ENCODE measurements at places on chromosomes 5 and 9.
A peak's percentile ranks its signal among the peaks of the same experiment; 100 is the strongest.

DNA sequence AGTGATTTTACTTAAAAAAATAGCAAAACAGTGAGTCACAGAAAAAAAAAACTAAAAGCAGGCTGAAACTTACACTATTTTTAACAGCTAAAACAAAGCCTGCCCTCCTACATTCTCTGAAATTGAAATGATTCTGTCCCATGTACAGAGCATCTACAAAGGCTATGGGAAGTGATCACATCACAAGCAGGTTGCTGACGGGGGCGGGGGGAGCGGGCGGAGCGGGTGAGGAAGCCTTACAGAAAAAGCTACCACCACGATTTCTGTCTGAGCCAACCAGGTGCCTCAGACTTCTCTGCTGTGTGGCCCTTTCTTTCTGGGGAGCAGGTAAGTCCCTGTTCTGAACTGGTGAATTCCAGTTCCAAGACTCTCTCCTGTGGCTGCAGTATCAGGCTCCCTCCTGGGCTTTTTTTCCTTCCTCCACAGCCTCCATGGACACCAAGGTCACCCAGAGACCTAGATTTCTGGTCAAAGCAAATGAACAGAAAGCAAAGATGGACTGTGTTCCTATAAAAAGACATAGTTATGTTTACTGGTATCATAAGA, 104.9 kb downstream of the ANKRD18B start:
- no peak for DNase-seq

DNA sequence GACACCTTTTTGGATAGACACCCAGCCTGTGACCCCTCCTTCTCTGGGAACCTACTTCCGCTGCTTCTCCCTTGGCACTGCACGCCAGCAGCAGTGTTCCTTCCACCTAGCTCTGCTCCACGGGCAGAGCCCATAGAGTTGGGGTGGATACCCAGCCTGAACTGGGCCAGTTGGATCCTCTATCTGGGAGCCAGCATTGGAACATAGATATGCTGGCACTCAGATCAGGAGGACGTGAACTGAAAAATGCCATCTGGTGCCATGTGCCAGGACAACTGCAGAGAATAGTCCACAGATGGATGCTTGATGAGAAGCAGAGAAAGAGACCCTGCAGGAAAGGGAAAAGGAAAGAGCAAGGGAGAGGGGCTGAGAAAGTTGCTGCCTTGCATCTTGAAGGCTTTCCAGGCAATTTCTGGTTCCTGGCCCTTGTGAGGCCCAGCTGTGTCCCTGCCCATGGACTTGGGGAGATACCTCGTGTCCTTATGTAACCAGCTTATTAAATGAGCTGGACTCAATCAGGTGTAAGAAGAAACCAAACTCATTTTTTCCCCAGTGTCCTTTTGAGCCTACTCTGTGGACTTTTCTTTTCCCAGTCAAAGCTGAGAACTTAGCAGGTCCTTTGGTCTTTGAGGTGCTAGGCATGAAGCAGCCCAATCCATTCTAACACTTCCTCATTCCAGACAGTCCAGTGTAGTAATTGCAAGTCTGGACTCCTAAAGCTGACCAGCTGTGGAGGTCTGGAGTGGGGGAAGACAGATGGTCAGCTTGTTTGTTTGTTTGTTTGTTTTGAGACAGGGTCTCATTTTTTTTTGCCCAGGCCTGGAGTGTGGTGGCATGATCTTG, 39.1 kb downstream of the ANGPTL2 start:
- DNase-seq = no peak

DNA sequence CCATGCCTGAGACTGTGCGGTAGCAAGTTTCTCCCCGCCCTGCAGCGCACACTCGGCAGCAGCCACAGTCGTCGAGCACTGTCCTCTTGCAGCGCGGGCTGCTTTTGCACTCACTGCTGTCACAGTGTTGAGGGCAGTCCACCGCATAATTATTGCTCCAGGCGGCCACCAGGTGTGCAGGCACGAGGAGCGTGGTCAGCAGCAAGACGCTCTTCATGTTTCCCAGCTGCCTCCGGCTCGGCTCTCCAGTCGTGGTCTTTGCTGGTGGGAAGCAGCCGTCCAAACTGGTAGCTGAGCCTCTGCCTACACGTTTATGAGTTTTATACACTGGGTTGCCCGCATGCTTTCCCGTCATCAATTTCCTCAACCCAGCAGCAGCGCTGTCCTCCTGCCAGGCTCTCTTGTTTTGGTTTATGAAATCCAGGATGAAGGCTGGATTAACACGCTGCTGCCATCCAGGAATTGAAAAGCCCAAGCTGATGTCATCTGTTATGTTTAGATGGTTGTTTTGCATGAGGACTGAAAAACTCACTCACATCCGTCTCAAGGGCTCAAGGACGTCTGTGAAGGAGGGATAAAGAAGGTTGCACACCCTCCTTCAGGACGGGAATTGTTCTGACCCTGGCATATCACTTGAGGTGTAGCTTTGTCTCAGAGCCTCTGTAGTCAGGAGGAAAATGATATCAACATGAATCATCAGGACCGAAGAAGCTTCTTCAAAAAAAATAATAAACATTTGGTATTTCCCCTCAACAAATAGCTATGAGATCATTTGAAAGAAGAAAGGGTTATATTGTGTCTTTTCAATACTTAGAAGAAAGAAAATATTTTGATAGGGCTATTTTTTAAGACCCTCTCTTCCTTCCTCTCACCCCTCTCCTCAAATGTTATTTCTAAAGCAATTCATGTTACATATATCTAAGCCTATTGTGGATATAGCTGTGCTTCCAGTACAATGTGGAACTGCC, at the start of gene ESM1:
Gene ESM1 (minus strand): TSS at position 293 of the 968 bp plus-strand sequence. CDS start 76 bp downstream, at position 217.
- DNase-seq = no peak

GRCh38 chr5:32098890-32099310, 75.2 kb downstream of the GOLPH3 start:
- no peak for DNase-seq

- DNase-seq = no peak
Measured at GRCh38 chr5:148760945-148761638, 65.3 kb upstream of the ADRB2 start.

- DNase-seq = no peak
Measured at GRCh38 chr9:72952914-72953313, at the start of gene ALDH1A1. Gene ALDH1A1, minus strand, starts transcription at chr9:72953053. Its CDS starts 53 bp downstream, at chr9:72953000.

DNA sequence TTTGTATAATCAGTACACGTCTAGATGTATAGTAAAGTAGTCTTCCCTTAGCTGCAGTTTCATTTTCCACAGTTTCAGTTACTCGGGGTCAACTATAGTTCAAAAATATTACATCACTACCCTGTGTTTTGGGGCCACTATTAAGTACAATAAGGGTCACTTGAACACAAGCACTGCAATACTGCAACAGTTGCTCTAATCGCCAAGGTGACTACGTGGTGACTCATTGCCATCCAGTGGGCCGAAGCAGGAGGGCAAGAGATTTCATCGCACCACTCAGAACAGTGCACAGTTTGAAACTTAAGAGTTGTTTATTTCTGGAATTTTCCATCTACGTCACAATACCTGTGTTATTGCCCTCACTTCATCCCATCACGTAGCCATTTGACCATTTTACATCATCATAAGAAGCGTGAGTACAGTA, at the start of gene ARL14EPL:
Gene ARL14EPL (plus strand): TSS at position 379 of the 424 bp plus-strand sequence. CDS start 18,994 bp downstream, outside the sequence.
- DNase-seq = no peak

GRCh38 chr5:111580956-111581355, 68.6 kb upstream of the STARD4 start:
- DNase-seq = no peak

GRCh38 chr5:53405396-53405795, 75.0 kb upstream of the FST start:
- DNase-seq = no peak

- DNase-seq = no peak
Measured at GRCh38 chr9:132743931-132744479, 73.7 kb downstream of the GTF3C4 start.

DNA sequence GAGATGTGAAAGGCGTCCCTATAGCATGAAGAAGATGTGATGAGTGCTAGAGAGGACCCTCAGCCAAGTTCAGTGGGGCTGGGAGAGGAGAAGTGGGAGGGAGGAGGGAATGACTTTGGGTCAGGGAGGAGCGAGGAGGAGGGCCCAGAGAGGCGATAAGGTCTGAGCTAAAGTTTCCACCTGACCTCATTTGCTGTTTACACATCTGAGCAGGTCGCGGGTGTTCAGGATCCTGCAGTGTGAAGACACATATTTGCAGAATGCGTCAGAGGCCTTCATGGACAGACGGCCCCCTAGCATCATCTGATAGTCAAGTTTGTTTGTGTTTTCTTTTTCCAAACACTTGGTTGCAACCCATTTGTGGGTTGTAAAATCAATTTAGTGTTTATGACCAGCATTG, 18.9 kb upstream of the IGFBPL1 start:
- no peak for DNase-seq

DNA sequence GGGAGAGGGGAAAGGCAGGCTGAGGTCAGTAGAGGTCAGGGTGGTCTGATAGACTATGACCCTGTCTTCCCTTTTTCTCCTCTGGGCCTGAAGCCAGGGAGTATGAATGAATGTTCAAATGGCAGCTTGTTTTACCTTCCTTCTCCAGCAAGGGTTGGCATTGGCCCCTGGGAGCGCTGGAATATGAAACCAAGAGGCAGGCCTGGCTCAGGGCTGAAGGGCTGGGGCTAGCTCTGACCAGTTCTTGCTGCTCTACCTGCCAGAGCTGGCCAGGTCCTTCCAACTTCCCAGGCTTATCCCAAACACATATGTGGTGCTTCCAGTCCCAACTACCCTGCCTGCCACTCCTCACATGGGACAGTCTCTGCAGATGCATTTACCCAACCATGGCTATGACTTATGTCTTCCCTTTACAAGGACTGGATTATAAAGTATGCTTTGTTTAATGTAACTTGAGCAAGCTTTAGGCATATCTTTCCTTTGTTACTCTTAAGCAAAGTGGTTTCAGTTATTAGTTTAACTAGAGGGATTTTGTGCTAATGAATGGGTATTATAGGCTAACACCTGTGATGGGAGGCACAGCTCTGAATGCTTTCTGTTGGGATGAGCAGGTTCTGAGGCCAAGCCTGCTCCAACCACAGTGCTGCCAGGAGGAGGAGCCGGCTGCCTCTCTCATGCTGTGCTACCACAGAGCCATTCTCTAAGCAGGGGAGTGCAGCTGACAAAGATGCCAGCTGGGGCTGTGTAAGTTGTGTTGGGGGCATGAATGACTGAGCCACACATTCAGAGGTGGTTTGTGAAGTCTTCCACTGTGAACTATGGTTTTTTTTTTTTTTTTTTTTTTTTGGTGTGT, 6.1 kb downstream of the CCNI2 start:
- no peak for DNase-seq

- no peak for DNase-seq
Measured at GRCh38 chr5:110409571-110409970, 316.9 kb downstream of the TMEM232 start.

GRCh38 chr5:58012102-58012501, 447.8 kb downstream of the PLK2 start:
- DNase-seq = no peak

- no peak for DNase-seq
Measured at GRCh38 chr9:126509718-126510117, 104.0 kb upstream of the LMX1B start.

DNA sequence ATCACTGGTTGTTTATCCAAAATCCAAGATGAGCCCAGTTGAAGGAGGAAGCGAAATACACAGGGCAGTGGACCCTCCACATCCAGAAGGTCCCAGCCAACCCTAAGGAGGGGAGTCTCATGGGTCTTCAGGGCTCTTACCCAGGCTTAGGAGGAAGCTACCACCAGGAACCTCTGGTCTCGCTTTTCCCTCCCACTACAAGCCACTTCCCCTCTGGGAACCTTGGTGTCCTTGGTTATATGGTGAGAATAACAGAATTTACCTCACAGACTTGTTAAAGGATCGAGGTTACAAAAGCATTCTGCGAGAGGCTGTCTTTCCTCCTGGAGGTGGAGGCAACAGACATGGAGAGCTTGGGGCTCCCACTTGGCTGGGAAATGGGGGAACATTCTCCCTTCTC, 3.4 kb downstream of the HIGD2A start:
- DNase-seq = no peak

- no peak for DNase-seq
Measured at GRCh38 chr9:29802454-29802853, 2229.2 kb upstream of the C9orf72 start.

- no peak for DNase-seq
Measured at GRCh38 chr9:116741086-116741740, 54.1 kb downstream of the TRIM32 start.

DNA sequence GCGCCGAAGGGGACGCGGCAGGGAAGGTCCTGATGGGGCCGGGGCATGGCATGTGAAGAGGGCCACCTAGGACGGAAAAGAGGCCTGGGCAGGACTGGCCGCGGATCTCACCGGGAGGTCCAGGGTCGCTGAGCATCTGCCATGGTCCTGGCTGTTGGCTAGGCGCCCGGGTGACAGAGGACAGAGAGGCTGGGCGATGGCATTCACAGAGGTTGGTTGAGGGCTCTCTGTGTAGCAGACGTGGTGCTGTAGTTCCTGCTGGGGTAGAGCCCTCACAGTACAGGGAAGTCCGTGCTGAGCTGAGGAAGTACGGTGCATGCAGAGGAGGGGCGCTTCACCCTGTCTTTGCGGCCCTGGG, 427 bp downstream of the PCYOX1L start:
- no peak for DNase-seq

GRCh38 chr5:65906256-65906655, 20.1 kb upstream of the ERBIN start:
- no peak for DNase-seq

DNA sequence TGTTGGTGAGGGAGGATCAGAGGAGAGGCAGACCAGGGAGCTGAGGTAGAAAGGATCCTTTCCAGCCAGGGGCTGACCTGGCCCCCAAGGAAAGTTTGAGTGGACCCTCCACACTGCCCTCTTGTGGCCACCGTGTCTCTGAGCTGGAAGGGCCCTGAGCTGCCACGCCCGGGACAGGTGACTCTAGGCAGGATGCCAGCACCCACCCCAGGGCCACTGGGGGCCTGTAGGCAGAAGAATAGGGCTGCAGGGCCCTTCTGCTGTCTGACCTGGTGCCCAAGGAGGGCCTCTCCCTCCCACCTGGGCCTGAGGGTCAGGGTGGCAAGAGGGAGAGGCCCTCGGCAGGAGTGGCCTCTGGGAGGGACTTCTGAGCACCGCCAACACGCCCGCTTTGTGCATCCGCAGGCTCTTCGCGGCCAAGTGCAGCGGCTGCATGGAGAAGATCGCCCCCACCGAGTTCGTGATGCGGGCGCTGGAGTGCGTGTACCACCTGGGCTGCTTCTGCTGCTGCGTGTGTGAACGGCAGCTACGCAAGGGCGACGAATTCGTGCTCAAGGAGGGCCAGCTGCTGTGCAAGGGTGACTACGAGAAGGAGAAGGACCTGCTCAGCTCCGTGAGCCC, 76.8 kb downstream of the LMX1B start:
- peak; percentile 33 for DNase-seq

GRCh38 chr5:35183556-35183955, 46.7 kb downstream of the PRLR start:
- DNase-seq = no peak

DNA sequence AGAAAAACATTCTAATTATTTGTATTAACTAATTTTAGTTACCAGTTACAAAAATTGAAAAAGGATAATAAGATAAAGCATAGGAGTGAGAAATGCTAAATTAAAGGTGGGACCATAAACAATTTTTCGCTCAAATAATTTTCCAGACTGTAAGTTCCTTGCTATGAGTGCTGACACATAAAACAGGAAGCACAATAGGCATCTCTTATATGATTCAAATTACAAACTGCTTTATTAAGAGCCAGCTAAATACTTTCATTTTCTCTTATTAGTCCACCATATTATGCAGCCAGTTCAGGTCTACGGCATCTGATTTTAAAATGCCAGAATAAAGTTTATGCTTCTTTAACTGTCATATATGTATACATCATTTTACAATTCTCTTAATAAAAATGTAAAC, 4.4 kb downstream of the RC3H2 start:
- DNase-seq = no peak

- no peak for DNase-seq
Measured at GRCh38 chr5:146426853-146427618, 20.1 kb upstream of the TCERG1 start.
